CD4-positive, alpha-beta T cell treated with Interleukin-21 for 1 hour (primary cell): ENCODE measurements at places on chromosomes 5 and 9.

DNA sequence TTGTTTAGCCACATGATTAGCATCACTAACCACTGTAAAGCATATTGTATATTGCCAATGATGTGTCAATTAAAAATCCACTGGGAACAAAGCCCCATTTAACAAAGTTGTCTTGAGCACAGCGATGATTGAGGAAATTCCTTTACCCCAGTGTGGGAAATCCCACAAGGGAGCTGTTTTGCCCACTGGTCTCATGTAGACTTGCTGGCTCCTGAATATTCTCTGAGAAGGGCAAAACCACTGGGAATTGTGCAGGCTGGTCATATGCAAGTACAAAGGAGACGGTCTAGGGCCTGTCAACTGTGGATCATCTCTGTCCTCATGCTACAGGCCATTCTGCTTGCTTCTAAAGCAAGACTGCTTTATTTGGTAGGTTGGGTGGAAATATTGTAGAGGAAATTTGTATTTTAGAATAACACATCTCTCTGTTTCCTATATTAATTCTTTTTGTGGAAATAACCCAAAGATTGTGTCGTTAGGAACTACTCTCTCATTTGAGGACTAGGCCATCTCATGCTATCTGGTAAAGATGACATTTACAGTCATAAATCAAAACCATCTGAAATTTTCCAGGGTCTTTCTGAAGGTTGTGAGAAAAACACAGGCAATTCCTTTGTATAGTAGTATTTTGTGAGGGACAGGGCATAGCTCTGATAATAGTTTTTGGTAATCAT, 60.2 kb downstream of the PARP8 start:
- DNase-seq: no peak

DNA sequence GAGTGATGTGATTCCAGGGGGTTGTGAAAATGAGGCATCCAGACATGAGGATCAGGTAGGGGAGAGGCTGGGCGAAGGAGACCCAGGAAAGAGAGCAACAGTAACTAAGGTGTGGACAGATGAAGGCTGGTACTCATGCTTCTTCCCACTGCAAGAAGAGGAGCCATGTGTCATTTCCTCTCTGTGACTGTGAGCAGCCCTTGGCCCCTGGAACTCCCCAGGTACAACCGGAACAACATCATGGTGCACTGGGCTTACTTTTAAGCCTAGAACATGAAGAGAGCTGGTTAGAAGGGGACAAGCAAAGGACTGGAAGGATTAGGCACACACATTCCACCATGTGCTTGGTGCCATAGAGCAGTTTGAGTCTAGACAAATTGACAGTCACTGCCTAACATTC, 10.9 kb upstream of the IL12B start:
- DNase-seq: no peak

- no peak for DNase-seq
Measured at GRCh38 chr9:37290940-37291485, 131.5 kb upstream of the GRHPR start.

- peak; percentile 68 for DNase-seq
Measured at GRCh38 chr5:123515904-123516303, 3.9 kb downstream of the CSNK1G3 start.

DNA sequence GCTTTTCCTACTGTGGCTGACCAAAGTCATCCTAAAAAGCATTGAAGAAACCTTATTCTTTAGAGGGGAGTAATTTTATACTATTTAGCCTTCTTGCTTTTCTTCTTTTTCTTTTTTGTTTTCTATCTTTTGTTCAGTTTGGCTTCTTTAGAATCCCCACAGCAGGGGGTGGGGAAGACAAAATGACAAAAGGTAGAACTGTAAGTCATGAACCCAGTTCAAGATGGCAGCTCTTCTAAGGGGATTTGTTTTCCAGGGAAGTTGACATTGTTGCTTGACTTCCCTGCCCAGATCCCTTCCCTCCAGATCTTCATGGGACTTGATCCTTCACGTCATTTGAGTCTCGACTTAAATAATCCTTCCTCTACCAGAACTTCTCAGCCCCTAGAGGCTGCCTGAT, 692.4 kb upstream of the DMAC1 start:
- no peak for DNase-seq

DNA sequence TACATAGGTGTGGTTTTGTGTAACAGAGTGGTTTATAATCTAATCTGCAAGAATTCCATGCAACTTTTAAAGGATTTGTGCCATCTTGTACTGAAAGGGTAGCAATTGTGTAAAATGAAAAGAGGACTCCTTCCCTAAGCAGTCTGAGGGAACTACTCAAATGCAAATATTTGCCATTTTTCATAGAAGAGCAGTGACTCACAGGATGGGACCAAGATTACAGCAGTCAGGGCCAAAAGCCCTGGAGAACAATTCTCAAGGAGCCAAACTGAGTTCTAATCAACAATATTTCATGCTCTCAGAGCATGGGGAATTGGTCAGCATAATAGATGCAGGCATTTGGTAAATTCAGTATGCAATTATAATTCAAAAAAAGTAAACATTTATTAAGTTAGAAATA, 495.8 kb downstream of the CHSY3 start:
- DNase-seq: no peak

DNA sequence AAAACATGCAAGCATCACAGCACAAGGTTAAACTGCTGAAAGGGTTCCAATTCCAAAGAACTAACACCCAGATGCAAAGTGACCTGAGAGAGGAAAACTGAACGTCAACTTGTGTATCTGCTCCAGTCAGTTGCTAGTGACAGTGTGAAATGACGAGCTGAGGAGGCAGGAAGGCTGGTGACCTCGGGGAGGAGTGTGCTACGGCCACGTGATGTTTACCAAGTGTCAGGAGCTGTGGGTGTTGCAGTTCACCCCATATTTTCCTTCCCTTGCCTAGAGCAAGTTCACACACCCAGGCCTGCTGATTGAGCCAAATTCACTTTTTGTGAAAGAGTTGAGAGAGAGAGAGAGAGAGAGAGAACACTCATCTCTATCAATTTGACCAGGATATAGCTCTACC, 231.6 kb upstream of the ANKH start:
- DNase-seq: peak; percentile 4

DNA sequence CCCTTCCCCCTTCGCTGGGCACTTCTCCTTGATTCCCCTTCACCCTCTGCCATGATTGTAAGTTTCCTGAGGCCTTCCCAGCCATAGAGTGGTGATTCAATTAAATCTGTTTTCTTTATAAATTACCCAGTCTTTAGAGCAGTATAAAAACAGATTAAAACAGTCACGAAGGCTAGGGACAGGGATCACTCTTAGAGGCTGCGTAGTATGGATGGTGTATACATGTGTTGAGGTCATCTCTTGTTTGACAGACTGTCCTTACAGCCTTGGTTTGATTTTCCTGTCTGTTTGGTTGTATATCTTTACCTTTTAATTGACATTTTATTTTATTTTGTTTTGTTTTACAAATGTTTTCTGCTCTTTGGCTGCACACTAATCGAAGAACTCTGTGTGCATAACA, 1155.7 kb upstream of the CDH18 start:
- DNase-seq: no peak

- no peak for DNase-seq
Measured at GRCh38 chr9:31253800-31254762, 1130.4 kb upstream of the ACO1 start.

DNA sequence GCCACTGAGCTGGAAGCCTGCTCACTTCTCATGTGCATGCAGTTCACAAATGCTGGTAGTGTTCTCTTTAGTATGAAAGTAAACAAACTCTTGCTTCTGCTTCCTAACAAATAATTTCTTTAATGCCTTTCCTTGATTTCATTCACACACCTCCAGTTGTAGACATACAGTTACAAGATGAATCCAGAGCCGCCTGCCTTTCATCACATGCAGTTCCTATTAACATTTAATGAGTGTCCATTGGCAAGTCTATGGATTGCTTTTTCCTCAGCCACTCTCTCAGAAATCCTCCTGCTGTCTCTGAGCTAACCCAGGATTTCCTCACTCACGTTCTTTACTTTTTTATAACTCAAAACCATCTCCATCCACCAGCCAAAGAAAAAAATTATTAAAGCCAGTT, 408.6 kb downstream of the BNC2 start:
- no peak for DNase-seq
